ENCODE measurements at places on chromosomes 1 and 21.

GRCh38 chr1:173560285-173560880, 42.5 kb downstream of the SLC9C2 start:
- DNase-seq: no peak

- no peak for DNase-seq
Observed at GRCh38 chr21:36860736-36861594, 105.5 kb downstream of the HLCS start.

- DNase-seq: peak; percentile 16
Observed at GRCh38 chr21:33109574-33110339, 39.8 kb downstream of the OLIG1 start.

- DNase-seq: no peak
Observed at GRCh38 chr1:224054012-224054411, 59.9 kb upstream of the FBXO28 start.

GRCh38 chr1:68301471-68302001, 69.2 kb upstream of the WLS start:
- no peak for DNase-seq

DNA sequence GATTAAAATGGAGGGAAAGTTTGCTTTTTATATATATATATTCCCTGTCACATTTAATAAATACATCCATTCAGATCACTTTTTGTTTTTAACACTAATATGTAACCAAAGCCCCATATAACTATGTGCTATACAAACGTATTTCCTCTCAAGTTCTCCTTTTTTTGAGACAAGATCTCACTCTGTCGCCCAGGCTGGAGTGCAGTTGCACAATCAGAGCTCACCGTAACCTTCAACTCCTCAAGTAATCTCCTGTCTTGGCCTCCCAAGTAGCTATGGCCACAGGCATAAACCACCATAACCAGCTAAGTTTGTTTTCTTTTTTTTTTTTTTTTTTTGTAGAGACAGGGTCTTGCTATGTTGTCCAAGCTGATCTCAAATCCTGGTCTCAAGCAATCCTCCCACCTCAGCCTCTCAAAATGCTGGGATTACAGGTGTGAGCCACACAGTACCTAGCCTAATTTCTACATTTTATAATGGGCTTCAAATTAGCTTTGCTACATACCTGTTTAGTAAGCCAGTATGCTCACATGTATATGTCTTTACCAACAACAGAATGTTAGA, 120.0 kb downstream of the TGFBR3 start:
- peak; percentile 19 for DNase-seq

DNA sequence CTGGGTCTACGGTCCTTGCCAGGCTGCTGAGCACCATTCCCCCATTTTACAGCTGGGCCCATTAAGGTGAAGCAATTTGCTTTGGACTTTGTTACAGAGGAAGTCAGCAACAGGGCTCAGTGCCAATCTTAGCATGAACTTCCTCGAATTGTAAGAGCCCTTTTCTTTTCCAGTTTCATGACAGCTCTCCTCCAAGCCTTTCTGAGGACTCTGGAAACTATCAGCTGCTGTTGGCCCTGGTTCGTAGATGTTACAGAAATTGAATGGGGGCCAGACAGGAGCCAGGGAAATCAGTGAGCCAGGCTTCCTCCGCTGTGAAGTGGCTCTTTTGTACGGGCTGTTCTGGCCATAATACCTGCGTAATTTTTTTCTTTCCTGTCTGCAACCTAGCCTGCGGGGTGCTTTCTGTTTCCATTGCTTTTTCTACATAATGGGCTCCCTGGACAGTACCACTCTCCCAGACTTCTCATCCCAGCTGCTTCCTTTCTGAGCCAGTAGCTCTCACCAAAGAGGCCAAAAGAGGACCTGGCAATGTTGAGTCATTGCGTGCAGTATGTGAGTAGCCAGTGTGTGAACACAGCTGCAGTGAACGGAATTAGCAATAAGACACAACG, 386.3 kb downstream of the DISC1 start:
- DNase-seq: peak; percentile 29

- DNase-seq: no peak
Observed at GRCh38 chr21:45078877-45079281, 4.5 kb downstream of the ADARB1 start.

DNA sequence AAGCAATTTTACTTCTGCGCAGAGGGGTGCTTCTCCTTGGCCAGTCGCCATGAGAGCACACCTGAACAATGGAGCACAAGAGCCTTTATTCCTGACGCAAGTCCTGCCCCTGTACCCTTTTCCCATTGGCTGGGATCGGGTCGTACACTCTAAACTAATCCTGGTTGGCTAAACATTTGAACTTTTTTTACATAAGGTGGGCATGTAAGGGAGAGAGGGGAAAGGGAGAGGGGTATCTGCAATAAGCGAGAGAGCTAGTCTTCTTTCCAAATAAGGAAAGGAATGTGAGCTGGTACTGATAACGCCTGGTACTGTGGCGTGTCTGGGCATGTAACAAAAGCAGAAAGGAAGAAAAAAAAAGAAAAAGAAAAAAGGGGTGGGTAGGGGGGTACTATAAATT, 21.8 kb downstream of the MFSD2A start:
- no peak for DNase-seq

GRCh38 chr1:153612755-153613331, at the start of gene S100A16:
Gene S100A16, minus strand, starts transcription at chr1:153613137. Its CDS starts 4,986 bp downstream, at chr1:153608151.
- DNase-seq: no peak

- no peak for DNase-seq
Observed at GRCh38 chr1:213276236-213276635, 225.2 kb downstream of the RPS6KC1 start.

- no peak for DNase-seq
Observed at GRCh38 chr1:42914092-42914627, 44.5 kb downstream of the SLC2A1 start.

DNA sequence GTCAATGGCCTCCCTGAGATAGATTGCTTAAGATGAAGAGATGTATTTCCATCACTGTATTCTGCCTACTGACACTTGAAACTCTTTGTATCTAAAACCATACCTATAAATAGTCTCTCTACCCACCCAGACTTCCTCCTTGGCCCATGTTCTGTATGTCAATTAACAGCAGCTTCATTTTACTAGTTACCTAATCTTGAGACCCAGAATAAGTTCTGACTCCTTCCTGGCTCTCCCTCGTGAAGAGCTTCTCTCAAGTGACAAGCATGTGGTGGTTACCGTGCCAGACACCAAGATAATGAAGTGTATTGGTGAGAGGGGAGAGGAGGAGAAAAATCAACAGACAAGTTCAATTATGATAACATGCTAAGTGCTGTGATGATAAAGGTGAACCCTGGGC, 128.8 kb upstream of the RAVER2 start:
- no peak for DNase-seq

DNA sequence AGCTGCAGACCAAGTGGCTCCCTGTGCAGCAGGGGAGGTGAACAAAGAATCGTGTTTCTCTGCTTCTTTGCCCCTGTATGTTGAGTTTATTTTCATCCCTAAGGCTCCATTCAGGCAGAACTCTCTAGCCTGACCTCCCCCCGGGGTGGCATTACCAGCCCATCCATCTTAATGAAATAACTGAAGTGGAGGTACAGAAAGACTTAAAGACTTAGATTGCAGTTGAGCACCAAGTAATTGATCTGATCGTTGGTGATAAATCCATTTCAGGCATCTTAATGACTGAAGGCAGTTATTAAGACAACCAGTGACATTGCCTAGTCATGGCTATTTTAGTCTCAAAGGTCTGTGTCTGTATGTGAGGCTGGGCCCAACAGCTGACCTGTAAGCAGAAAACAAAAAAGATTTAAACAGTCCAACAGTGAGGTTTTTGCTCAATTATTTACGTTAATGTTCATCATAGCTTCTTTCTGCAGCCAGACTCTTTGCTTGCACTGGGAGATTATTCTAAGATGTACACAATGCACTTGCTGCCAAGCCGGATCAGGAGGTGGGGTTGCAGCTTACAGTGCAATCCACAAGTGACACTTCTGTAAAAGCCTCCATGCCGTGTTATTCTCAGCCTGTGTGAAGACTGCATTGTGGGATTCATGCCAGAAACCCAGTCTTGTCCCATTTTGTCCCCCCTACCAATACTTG, 363.0 kb upstream of the DUSP10 start:
- DNase-seq: no peak

- DNase-seq: no peak
Observed at GRCh38 chr1:232940262-232940661, 10.1 kb upstream of the NTPCR start.

- DNase-seq: peak; percentile 27
Observed at GRCh38 chr1:161390559-161390858, 22.8 kb upstream of the CFAP126 start.

GRCh38 chr1:59331686-59332620, 35.1 kb downstream of the FGGY start:
- DNase-seq: no peak

GRCh38 chr21:26368591-26369320, 198.2 kb upstream of the APP start:
- DNase-seq: no peak

DNA sequence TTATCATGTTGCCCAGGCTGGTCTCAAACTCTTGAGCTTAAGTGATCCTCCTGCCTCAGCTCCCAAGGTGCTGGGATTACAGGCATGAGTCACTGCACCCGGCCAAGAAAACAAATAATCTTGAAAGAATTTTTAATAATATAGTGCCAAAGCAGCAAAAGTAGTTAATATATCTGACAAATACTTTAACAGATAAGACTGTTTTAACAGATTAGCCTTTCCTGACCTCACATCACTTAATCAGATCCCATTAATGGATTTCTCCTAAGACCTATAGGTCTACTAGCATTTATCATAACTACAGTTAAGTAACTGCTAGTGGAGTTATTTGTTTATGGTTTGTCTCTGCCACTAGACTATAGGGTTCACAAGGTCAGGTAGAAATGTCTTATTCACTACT, 61.1 kb upstream of the HP1BP3 start:
- no peak for DNase-seq

GRCh38 chr1:163290025-163290640, 31.6 kb upstream of the NUF2 start:
- DNase-seq: no peak

DNA sequence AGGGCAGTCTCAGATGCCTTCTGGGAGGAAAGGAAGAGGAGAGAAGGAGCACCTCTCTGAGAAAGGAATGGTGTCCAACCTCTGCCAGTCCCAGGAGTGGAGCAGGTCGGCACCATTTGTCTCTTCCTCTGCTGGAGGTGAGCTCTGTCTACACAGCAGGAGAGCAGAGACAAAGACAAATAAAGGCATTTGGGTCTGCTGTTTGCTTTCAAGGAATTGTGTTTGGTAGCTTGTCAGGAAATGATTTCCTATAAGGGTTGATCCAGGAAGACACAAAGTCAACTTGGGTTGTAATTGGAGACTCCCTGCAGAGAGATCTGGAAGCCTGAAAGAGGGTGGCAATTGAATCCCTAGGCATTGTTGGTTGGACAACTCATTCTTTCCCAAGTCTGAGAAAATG, 34.5 kb upstream of the PLXNA2 start:
- no peak for DNase-seq

- DNase-seq: no peak
Observed at GRCh38 chr1:239418681-239419080, 32.3 kb downstream of the CHRM3 start.

DNA sequence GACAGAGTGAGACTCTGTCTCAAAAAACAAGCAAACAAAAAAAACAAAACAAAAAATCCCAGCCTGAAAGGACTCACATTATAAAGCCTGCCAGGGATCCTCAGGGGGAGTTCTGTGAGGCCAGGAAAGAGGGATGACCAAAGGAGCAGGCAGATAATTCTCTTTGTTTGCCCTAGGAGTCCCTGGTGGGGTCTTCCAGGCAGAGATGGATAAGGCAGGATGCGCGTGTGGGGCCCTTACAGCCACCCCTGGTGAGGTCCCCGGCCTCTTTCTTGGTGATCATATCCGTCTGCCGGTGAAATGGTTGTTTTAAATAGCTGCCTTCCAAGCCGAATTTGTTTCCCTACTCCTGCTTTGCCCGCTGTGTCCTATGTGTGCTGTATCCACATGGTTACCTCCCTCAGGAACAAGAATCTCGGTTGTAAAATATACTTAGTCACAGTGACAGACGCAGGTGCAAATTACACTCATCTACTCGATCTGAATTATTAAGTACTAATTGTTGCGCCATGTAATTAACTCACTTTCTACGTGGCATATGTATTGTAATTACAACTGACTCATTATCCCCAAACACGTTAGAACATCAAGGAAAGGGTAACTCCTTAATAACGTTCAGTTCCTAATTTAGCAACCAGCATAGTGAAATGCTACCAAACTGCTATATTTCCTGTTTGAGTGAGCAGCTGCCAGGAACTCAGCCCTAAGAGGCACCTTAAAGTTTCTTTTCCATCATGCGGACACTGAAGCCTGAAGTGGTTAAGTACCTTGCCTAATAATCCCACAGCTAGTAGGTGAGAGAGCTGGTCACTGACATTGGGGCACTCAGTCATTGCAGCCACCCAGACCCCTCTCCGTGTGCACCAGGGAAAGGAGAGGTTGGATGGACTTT, 106.4 kb downstream of the ZSCAN20 start:
- DNase-seq: no peak

DNA sequence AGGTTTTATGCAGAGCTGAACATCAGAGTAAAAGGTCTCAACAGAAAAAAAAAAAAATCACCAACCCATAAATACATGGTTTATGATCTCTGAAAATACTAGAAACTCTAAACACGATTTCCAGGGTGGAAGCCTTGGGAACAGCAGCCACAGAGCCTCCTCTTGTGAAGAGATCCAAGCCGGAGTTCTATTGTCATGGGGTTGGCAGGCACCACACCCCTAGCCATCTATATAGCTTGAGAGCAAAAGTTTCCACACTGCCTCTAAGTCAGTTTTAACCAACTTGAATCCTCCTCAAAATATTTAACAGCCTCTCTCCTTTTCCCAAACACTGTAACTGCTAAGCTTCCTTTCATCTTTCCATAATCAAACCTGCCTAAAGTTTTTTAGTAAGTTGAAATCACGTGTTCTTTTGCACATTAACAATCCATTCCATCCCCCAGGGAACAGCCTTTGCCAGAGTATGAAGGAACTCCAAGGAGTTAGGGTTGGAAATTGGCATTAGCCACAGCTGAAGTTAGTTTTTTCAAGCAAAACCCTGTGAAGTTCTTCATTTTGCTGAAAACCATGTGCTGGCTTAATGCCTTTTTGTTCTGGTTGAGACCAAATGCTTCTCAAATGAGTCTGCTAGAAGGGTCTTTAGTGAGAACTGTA, 13.8 kb upstream of the SEC16B start:
- no peak for DNase-seq

DNA sequence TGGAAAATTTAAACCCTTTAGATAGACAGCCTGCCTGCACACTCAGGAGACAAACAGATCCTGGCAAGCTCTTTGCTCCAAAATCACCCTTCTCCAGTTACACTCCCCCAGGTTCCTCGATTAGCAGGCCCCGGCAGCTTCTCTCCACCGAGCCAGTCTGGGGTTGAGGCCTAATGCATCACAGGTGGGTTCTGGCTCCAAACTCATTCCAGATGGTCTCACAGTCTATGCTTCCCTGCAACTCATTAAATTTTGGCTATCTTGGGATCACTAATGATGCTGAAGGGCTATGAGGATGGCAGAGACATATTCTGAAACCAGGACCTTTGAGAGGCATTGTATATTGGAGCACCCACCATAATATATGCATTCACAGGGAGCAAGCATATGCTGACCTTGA, 559.8 kb upstream of the USP24 start:
- no peak for DNase-seq
